ENCODE measurements at places on chromosomes 12 and 14. TPM values are rescaled to one million over a fixed set of nuclear protein-coding genes. Genes with fewer than 3 reads are reported as not detected.

GRCh38 chr12:121438905-121439304, 39.0 kb downstream of the RNF34 start:
- DNase-seq, result no peak

DNA sequence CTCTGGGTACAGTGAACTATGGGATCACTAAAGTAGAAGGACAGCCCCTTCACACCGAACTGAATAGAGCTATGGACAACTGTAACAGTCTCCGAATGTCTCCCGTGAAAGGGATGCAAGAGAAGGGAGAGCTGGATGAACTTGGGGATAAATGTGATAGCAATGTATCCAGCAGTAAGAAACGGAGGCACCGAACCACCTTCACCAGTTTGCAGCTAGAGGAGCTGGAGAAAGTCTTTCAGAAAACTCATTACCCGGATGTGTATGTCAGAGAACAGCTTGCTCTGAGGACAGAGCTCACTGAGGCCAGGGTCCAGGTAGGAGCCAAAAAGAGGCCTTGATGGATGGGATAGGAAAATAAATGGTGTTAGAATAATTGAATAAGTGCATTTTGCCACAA, 3.5 kb downstream of the ALX1 start:
- DNase-seq, result no peak

INSM2 gene
- not detected for total RNA-seq

CLEC7A gene
- not detected for total RNA-seq
